Retina (tissue), 1 donor: ENCODE measurements at places on chromosomes 11 and 22.

DNA sequence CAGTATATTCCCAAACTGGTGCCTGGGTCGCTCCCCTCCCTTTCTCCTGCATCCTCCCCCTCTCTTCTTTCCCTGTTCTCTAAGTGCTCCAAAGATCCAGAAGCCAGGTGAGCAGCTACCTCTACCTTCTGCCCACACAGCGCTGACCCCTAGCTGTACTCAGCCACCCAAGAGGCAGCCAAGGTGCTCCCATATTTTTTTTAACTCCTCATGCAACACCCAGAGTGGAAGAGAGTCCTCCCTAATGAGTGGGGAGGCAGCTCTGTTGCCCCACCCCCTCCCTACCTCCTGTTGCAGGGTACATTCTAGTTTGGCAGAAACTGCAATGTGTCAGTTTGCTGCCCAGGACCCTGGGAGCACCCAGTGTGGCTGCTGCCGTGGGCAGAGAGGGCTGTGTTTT is 40.2 kb downstream of the RPL27A start:
- DNase-seq, result no peak

- DNase-seq, result no peak
These were observed 792.0 kb downstream of the KCNA4 start for GRCh38 chr11:29224739-29225384.

DNA sequence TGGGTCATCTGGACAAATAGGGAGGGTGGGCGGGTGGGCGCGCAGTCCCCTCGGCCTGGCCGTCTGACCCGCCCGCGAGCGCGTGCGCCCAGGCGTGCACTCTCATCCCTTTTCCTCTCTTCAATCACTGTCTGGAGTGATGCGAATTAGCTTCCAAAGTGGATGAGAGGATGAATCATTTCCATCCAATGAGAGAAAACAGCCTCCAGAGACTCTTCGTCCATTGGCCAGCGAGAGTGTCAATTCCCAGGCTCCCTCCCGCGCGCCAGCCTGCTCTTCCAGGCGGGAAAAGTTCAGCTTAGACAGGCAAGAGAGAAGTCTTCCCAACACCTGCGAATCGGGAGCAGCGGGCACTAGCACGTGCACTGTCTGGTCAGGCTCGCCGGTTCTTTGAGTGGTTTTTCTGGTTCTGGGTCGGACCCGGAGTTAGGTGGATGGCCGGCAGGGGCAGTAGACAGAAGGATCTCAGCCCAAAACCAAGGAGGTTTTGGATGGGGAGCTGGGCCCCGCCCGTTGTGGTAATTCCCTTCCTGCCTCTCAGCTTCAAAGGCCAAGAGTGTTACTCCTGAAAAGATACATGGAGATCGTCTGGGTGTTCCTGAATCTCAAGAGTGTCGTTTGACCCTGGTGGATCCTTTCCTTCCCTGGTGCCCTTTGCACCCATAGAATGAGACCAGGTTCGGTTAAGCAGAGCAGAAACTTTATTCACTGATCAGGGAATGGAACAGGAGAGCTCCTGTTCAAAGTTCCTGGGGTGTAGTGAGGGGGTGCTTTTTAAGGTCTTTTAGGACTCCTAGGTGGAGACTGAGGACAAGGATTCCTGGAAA is 33.4 kb upstream of the GLYATL1 start:
- DNase-seq, result peak; percentile 94

GRCh38 chr22:29251981-29252911 is 15.5 kb downstream of the RHBDD3 start:
- no peak for DNase-seq

- no peak for DNase-seq
These were observed 17.0 kb downstream of the IL17REL start for GRCh38 chr22:49995361-49996118.

DNA sequence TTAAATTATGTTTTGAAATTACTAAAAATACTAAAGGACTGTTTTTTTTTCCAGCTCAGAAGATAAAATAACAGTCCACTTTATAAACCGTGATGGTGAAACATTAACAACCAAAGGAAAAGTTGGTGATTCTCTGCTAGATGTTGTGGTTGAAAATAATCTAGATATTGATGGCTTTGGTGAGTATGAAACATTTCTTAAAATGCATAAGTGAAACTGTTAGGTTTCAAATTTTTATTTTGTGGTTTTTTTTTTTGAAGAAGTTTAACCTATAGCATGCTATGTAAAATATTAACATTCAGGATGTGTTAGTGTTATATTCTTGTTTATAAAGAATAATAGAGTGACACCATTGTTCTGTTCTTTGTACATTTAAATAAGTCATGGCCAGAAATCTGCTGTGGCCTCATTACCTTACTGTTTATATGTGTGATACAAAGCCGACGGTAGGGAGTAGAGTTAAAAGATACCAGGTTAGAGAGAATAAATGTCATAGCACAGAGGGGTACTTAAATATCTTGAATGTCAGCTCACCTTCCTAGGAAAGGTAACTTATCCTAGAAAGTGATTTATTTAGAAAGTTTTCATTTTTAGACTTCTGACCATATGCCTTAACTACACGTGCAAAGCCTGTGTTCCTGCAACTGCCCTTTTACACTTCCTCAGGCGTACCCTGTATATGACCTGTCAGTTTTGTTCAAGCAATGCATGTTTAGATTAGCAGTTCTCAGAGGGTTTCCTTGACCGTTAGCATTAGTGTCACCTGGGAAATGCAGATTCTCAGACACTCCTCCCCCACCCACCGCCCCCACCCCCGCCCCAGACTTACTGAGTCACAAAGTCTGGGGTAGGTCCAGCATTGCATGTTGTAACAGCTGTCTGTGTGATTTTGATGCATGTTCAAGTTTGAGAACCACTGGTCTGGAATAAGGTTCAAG is 6.3 kb downstream of the FDX1 start:
- peak; percentile 4 for DNase-seq

GRCh38 chr11:46238967-46239800 is 38.3 kb upstream of the CREB3L1 start:
- peak; percentile 96 for DNase-seq

DNA sequence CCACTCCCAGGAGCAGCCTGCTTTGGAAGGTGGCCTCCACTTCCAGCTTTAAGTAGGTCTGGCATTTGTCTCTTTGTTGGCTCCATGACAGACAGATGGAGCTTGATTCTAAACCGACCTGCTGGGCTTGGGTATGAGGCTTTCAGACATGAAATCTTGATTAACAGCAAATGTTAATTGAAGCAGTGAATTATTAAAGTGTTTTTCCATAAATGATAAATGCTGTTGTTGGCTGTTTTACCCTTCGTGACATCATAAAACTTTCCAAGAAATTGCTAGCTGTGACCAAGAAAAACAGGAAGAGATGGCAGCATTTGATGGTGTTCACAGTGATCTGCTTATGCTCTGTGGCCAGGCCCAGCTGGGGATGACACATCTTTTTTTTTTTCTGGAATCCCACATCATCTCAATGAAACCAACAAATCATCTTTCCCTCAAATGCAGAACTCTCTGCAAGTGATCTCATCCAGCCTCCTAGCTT is 66.1 kb downstream of the RBMXL2 start:
- no peak for DNase-seq

- DNase-seq, result no peak
These were observed 202.1 kb downstream of the ADAMTS15 start for GRCh38 chr11:130650456-130651030.

- no peak for DNase-seq
These were observed 28.7 kb upstream of the CASP12 start for GRCh38 chr11:104926771-104927611.

- no peak for DNase-seq
These were observed 99.9 kb upstream of the AMOTL1 start for GRCh38 chr11:94668212-94668793.

DNA sequence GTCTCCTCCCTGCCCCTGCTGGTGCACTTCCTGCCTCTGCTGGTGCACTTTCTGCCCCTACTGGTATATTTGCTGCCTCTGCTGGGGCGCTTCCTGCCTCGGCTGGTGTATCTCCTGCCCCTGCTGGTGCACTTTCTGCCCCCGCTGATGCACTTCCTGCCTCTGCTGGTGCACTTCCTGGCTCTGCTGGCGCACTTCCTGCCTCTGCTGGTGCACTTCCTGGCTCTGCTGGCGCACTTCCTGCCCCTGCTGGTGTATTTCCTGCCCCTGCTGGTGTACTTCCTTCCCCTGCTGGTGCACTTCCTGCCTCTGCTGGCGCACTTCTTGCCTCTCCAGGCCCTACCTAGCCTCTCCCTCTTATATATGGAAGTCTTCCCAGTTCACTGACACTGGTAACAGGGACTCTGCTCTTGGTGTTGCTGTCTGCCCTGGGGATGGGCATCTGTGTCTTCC is 10.1 kb downstream of the MTFP1 start:
- no peak for DNase-seq

DNA sequence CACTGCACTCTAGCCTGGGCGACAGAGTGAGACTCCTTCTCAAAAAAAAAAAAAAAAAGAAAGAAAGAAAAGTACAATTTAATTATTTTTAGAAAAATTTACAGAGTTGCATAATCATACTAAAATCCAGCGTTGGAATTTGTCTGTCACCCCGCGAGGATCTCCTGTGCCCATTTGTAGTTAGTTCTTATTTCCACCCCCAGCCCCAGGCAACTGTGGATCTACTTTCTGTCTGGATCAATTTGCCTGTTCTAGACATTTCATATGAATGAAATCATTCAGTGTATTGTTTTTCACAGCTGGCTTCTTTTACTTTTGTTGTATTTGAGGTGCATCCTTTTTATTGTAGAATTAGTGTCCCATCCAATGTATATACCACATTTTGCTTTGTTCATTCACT is 102.6 kb upstream of the RASSF10 start:
- DNase-seq, result no peak

- DNase-seq, result no peak
These were observed 52.2 kb downstream of the IGLL5 start for GRCh38 chr22:22939588-22940368.

DNA sequence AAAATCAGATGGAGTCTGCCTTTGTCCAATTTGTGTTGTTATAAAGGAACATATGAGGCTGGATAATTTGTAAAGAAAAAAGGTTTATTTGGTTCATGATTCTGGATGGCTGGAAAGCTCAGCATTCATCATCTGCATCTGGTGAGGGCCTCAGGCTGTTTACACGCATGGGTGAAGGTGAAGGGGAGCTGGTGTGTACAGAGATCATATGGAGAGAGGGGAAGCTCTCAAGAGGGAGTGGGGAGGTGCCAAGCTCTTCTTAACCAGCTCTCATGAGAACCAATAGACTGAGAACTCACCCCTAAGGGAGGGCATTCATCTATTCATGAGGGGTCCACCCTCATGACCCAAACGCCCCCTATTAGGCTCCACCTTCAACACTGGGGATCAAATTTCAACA is 40.0 kb downstream of the NEU3 start:
- DNase-seq, result peak; percentile 14

GRCh38 chr11:113655771-113656170 is 50.3 kb downstream of the TMPRSS5 start:
- DNase-seq, result no peak

DNA sequence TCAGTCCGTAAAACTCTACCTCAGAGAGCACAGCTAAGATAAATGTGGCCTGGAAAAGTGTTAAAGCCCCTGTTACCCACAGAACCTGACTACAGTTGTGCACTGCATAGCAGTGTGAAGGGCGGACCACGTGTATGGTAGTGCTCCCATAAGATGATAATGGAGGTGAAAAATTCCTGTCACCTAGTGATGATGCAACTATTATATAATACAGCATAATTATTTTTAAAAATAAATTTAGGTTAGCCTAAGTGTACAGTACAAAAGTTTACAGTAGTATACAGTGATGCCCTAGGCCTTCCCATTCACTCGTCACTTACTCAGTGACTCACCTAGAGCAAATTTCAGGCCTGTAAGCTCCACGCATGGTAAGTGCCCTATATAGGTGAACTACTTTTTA is 76.6 kb upstream of the RASSF10 start:
- DNase-seq, result no peak

DNA sequence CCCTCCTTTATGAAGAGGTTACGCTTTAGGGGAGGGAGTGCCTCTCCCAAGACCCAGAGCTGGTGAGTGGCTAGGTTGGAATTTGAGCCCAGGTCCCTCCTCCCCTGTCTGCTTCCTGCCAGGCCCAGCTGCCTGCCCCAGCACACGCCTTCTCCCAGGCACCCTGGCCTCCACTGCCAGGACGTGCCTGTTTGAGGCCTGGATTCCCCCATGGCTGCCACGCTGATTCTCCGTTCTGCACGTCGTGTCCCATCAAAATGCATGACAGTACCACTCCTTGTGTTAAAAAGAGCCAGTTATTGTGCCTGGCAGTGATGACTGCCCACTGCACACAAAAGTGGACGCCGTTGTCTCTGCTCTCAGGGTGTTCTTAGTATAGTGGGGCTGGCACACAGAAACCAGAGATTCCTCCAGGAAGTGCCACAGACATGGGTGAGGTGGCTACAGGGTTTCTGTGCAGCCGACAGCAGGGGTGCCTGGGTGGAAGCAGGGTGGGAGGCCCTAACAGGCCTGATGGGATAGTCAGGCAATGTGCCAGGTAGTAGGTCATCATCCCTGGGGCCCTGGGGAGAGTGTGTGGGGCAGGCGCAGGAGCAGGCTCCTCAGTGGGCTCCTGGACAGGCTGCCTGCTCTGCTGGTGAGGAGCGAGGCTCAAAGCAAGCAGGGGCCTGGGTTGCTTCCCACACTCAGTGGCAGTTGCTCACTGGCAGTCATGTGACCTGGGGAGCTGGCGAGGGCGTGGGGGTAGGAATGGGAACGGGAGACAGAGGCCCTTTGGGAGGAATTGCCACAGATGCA is 24.2 kb downstream of the MED15 start:
- DNase-seq, result no peak

DNA sequence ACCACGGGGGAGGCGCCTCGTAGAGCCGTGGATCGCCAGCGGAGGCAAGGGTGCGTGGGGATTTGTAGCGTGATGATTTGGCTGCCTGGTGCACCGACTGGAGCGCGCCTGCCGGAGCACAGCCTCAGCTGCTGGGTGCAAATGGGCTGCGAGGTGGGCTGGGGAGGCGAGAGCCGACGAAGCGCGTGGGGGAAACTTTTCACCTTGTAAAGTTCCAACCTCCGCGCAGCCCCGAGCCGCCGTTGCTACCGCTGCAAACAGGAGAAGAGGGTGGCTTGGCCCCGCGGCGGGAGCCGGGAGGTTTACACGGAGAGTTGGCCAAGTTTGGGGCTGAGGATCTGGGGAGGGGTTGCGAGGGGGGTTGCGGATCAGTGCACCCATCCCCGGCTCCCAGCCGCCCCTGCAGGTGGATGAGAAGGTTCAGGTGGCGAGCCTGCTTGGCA is 528 bp downstream of the FAT3 start:
- DNase-seq, result peak; percentile 88

DNA sequence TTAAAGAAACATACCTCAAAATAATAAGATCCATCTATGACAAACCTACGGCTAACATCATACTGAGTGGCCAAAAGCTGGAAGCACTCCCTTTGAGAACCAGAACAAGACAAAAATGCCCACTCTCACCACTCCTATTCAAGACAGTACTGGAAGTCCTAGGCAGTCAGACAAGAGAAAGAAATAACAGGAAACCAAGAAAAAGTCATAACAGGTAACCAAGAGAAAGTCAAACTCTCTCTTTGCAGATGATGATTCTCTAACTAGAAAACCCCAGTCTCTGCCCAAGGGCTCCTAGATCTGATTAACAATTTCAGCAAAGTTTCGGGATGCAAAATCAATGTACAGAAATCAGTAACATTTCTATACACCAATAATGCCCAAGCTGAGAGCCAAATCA is 35.6 kb downstream of the TMEM123 start:
- DNase-seq, result no peak
